ENCODE measurements at places on chromosomes 11 and 22. TPM values are rescaled to one million over a fixed set of nuclear protein-coding genes. Genes with fewer than 3 reads are reported as not detected.

Gene TBX10
- total RNA-seq, result 1.3 TPM

Gene NAALAD2
- total RNA-seq, result not detected

Gene SPDYC
- total RNA-seq, result not detected

Gene HMOX1
- total RNA-seq, result 172 TPM

Gene FGF3
- not detected for total RNA-seq

DNA sequence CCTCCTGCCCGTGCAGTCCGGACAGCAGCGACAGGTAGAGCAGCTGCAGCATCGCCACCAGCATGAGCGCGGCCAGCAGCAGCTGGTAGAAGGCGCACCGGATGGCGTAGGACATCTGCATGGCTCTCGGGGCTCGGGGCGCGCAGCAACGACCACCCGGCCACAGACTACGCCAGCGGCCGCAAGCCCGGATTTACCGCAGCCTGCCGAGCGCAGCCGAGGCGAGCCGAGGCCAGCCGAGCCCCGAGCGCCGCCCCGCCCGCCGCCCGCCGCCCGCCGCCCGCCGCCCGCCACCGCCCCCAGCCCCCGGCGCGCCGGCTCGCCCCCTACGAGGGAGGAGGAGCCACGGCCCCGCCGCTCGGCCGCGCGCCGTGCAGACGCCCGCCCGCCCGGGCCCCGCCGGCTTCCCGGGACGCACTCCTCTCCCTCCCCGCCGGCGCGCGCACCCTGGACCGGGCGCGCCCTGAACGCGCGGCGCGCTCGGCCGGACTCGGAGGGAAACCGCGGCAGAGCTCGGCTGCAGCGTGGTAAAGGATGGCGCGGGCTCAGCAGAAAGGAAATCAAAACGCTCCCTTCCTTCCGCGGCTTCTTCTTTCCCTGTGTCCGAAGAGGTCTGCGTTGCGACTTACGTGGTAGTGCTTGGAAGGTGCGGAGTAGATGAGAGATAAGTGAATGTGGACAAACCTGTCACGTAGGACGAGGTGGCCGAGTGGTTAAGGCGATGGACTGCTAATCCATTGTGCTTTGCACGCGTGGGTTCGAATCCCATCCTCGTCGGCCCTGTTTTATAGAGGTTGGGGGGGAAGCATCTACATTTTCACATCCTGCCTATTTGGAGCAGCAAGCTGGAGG lies at the start of gene B4GAT1:
Gene B4GAT1 (minus strand): TSS at position 205 of the 852 bp plus-strand sequence. CDS start 84 bp downstream, at position 121.
- peak within 1 kb of the TSS; percentile 85 for H3K4me3 ChIP-seq
- peak within 1 kb of the TSS; percentile 98 for H3K27ac ChIP-seq
- peak; percentile 89 for DNase-seq

- peaks cover 3% of the 10 kb centered on the region for H3K27me3 ChIP-seq
- no peak for DNase-seq
- H3K4me3 ChIP-seq, result no peak overlapping the region
- H3K27ac ChIP-seq, result no peak overlapping the region
Measured at GRCh38 chr11:123576501-123576900, 77.9 kb downstream of the SCN3B start.

- no peaks in the 10 kb centered on the region for H3K36me3 ChIP-seq
- no peak overlapping the region for H3K4me3 ChIP-seq
- H3K4me1 ChIP-seq, result no peaks in the 10 kb centered on the region
- H3K27me3 ChIP-seq, result no peaks in the 10 kb centered on the region
Measured at GRCh38 chr11:86440843-86441242, 66.2 kb downstream of the CCDC81 start.

Data from transverse colon (tissue), 4 donors.